ENCODE measurements at places on chromosomes 2 and 18.

DNA sequence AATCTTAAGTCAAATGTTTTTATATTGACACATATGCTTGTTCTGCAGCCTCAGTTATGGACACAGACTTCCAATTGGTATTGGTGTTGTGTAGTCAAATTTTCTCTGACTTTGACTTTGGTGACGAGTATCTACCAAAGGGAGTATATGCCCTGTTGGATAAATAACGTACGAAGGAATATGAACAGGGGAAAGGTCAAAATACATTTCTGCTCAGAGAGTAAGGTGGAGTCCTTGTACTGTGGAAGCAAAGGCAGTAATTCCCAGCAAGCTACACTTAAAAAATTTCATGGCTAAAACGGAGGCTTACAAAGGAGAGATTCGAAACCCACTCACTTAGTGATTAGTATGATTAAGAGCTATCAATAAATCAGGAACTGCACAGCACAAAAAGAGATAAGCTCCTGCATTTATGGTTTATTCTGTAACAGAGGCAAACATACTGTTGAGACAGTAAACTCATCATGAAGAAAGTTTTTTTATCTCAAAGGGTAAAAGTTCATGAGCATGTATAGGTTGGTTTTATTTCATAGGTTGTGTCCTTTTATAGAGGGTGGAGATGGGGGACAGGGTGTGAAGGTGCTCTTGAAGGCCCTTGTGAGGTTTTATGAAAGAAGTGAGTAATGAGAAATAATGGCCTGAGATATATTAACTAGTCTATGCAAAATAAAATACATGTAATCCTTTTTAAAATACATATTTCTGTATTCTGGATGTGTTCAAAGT is 142.7 kb downstream of the CD226 start:
- no peak for DNase-seq

DNA sequence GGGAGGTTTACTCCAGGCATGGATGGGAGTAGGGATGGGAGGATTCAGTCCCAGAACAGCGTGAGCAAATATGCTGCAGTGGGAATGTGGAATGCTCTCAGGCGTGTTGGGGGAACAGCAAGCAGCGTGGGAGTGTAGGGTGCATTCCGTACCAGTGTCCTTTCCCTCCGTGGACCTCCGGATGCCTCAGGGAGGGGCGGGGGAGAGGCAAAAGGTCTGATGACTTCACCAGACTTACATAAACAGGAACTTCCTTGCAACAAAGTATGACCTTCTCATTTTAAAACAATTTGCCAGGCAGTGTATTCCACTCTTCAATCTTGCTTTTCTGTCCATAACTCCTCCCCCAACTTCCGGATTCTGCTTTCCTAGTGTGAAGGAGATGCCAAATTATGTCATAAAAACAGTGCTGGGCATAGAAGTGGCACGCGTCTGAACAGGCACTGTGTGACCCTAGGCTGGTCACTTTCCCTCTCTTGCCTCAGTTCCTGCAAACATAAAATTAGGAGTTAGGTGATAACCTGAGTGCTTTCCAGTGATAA is 36.9 kb downstream of the RPL37A start:
- no peak for DNase-seq

- peak; percentile 89 for DNase-seq
Observed at GRCh38 chr2:100365434-100365833, 43.1 kb upstream of the LONRF2 start.

- DNase-seq = no peak
Observed at GRCh38 chr2:154692927-154693326, 5.6 kb upstream of the KCNJ3 start.

DNA sequence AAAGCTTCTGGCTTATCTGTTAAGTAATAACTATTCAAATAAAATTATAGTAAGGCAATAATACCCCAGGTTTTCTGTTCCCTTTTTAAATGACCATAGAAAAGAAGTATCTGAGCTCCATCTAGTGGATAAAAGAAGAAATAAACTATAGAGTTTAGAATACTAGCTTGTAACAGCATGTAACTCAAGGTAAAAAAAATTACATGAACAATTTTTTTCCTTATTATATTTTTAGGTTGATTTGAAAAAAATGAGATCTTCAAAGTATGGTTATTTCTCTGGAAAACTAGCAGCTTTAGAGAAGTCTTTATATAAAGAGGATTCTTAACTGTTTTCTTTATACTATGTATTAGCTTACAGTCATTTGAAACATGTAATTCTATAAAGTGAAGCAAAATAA is 58.1 kb downstream of the NCKAP1 start:
- DNase-seq = peak; percentile 76

DNA sequence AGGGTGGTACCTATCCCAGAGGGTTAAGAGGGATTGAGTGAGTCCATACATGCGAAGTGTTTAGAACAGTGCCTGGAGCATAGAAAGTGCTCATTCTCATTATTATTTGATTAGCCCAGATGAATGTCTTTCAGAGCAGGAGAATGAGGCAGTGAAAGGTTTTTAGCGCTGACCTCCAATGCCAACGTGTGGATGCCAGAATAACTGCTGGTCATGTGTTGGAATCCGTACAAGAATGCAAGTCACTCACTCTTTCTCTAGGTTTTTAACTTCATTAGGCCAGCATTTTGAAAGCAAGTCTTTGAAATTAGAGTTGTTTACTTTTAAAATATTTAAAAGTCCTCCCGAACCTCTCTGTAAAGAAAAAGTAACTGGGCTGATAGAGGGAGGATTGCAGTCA is 374.2 kb downstream of the EN1 start:
- DNase-seq = no peak

GRCh38 chr2:226891780-226892590 is 56.1 kb downstream of the RHBDD1 start:
- DNase-seq = no peak

- no peak for DNase-seq
Observed at GRCh38 chr2:1053786-1054185, 103.1 kb downstream of the SNTG2 start.

DNA sequence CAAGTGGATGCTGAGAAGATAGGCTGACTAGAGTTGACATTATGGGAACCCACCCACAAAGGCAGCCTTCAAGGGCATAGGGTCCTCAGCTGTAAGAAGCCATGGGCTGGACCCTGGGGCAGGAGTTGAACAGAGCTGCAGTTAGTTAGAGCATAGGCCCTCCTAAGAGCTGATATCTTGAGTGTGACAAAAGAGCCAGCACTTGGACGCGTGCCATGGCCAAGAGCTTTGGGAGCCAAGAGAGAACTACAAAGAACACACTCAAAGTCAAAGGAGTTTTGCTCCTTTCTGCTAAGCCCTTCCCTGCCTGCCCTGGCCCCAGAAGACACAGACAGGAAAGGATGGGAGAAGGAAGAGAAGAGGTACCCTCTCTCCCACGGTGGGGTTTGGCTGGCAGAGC is 29.9 kb upstream of the AGAP1 start:
- peak; percentile 29 for DNase-seq

DNA sequence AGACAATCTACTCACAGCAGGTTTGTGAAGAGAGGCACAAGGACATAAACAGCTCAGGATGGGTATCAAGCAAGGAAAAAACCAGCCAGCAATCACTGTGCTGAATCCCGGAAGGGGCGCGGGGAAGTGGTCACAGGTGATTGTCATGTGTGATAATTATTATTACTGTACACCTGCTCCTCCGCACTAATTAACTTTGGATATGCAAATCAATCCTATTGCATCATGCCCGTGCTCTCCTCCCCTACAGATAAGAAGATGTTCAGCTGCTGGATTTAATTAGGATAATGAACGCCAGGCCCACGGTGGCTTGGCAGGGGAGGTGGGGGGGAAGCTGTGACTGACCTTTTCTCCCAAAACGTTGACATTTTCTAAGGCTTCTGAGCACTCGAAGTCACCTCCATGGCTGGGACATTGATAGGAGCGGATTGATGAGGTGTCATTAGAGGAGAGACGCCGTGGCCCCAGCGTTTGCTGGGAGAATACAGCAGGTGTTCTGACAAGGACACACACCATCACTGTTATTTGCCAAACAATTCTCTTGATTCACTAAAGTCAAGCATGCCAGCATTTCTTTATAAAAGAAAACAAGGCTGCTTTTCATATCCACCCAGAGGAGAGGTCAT is 160.3 kb upstream of the VRK2 start:
- peak; percentile 88 for DNase-seq

DNA sequence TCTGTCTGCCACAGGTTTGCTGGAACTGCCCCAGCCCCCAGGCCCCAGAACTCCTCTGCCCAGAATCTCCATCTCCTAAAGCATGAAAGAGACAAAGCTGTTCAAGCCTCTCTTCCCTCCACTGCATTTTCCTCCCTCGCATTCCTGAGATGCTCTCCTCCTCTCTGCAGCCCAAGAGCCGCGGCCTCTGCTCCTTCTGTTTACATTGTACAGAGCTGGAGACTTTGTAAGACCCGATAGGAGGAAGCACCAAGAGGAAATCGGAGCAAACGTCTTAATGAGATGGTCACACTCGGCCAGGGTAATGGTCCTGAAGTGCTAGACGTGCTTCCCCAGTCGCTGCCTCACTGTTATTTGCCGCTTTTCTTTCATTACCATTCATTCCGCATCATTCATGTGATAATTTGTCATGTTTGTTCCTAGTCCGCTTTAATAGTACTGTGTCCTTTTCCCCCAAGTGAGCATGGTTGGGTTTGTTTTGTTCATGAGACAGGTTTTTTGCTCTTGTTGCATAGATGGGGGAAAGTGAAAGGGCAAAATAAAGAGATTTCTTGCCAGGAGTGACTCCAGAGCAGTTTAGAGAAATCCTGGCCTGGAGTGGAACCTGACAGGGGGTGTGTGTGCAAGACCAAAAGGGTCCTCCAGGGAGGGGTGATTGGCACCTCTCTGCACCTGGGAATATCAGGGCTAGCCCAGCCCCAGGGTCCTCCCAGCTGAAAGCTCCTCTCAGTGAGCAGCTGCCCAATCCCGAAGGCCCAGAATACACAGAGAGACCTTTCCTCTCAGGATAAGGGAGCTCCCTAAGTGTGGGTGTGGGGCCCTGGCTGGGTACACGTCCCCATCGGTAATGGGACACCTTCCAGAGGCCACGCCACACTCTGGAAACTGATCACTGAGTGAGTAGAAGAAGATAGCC is 44.9 kb upstream of the ID2 start:
- no peak for DNase-seq

GRCh38 chr18:26864658-26865057 is 849 bp downstream of the AQP4 start:
- no peak for DNase-seq

DNA sequence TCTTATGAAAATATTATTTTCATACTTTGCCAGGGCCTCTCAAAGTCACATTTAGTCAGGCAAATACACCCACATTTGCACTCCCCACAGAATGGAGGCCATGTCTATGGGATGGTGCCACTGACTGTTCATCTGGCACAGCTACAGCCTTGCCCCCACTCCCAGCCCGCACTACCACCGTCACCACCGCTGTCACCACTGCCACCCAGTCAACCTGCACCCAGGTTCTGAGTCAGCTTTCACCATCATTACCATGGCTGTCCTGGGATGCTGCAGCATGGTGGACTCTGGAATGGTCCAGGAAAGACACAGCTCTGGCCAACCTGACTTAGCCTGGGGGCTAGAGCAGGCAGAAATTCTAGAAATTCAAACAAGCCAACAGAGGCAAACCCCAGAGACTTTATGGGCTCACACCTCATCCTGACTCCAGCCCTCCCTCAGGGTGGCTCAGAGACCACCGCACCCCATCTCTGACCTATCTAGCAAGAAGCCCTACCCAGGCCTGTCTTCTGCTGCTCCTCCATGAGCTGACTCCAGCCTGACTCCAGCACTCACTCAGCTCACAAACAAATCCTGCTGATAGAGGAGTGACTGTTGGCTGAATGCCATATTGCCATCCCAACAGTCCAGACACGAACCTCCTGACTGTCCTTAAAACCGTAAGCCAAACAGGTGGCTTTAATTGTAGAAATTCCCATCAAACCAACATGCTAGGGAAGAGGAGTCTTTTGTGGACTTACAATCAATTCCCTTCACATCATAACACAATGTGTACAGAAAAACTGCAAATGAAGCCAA is 28.0 kb downstream of the DNER start:
- DNase-seq = peak; percentile 78

DNA sequence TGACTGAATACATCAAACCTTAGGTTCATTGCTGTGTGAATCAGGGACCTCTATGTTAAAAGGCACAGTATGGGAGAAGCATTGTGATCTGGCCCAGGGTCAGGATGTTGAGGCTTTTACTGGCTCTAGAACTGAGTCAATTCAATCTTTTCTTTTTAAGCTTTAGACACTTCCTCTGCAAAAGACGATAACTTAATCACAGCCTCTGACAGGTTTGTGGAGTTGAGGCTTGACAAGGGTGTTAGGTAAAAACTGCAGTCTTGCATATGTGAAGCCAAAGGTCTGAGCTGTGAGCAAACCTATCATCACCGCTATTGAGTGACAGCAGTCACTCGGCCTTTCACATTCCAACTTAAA is 17.3 kb upstream of the ARHGAP25 start:
- DNase-seq = no peak

DNA sequence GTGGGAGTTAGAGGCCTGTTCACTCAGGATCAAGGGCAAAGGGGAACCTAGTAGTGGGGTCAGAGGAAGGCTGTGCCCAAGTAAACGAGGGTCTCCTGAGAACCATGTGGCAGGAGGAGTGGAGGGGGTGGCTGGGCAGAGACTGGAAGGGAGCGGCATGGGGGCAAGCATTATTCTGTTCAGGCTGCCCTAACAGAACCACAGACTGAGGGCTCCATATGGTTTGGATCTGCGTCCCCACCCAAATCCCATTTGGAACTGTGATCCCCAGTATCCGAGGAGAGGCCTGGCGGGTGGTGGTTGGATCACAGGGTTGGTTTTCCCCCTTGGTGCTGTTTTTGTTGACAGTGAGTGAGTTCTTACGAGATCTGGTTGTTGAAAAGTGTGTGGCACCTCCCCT is 287.0 kb downstream of the PHLPP1 start:
- no peak for DNase-seq

DNA sequence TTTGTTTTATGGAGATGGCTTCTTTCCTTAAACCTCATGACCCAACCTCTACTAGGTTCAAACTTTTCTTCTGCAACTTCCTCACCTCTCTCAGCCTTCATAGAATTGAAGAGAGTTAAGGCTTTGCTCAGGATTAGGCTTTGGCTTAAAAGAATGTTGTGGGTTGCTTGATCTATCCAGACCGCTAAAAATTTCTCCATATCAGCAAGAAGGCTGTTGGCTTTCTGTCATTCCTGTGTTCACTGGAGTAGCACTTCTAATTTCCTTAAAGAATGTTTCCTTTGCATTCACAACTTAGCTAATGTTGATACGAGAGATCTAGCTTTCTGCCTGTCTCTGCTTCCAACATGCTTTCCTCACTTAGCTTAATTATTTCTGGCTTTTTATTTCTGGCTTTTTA is 58.1 kb upstream of the KYNU start:
- DNase-seq = no peak

DNA sequence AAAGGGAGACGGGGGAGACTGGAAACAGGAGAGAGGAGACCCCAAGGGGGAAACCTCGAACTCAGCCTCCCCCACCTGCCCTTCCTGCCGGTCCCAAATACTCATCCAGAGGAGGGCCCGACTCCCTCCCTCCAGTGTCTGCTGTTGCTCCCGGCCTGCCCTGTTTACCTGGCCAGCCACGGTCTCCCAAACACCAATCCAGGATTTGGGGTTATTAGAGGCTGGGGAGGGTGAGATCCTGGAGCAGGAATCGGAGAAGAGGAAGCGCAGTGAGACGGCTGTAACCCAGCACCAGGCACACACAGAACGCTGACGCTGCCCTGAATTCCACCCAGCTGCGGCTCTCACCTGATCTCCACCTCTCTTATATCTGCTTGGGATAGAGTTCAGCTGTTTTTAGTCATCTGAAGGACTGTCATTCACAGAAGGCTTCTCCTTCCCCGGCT is 213.0 kb downstream of the TNS1 start:
- DNase-seq = no peak

GRCh38 chr2:174166261-174166660 is 82.1 kb downstream of the OLA1 start:
- DNase-seq = no peak

All from NCI-H1105 treated with DMSO at 0.1 percent for 48 hours (cell line).